ENCODE measurements at places on chromosomes 12 and 14.
A peak's percentile ranks its signal among the peaks of the same experiment; 100 is the strongest.

DNA sequence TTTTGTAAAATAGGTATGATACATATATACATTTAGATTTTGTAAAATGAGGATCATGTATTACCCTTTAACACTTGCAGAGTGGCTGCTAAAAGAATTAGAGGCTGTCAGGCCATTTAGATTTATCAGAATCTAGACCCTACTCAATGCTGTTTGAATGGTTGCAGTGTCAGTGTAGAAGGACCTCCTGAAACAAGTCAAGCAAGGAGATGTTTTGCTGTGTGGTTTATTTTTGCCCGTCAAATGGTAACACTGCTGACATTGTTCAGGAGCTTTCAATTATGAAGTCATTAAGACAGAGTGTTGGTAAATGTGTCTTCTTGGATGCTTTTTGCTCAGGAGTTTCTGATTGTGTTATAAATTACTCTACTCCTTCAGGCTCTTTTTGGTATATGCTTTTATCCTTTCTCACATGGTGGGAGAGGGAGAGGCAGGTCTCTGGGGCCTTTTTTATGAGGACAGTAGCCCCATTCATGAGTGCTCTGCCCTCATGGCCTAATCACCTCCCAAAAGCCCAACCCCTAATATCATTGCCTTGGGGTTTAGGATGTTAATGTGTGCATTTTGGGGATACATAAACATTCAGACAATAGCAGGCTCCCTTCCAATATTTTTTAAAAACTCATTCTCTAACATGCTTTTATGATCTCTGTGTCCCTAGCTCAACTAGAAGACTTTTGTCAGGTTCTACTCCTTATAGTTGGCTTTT is 16.5 kb downstream of the EID3 start:
- H3K36me3 ChIP-seq = peaks cover 41% of the 10 kb centered on the region
- H3K4me1 ChIP-seq = no peaks in the 10 kb centered on the region
- no peak overlapping the region for H3K27ac ChIP-seq
- H3K4me3 ChIP-seq = no peak overlapping the region
- H3K27me3 ChIP-seq = no peaks in the 10 kb centered on the region

DNA sequence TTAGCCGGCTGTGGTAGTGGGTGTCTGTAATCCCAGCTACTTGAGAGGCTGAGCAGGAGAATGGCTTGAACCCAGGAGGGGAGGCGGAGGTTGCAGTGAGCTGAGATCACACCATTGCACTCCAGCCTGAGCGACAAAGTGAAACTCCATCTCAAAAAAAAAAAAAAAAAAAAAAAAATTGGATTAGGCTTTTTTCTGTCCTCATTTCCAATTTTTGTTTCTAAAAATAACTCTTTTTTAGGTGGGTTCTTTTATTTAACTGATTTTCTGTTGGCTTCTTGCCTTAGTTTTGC is 863.7 kb downstream of the LRFN5 start:
- no peaks in the 10 kb centered on the region for H3K4me1 ChIP-seq
- DNase-seq = no peak
- no peak overlapping the region for H3K4me3 ChIP-seq
- no peaks in the 10 kb centered on the region for H3K36me3 ChIP-seq
- H3K27me3 ChIP-seq = no peaks in the 10 kb centered on the region

DNA sequence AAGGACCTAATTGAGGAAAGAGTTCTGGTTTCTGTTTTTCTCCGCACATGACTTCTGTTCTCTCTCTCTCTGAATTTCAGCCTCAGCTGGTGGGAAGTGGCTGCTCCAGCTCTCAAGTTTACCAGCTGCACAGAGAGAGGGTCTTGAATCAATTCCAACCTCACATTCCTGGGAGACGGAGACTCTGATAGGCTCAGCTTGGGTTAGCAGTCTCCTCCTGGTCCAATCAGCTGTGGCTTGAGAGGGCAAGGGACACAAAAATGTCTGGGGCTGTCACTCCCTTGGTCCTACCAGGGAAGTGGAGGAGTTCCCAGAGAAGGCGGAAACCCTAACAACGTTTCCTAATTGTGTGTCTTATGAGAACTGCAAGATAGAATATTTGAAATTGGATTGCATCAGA is 7.0 kb downstream of the CCDC63 start:
- DNase-seq = no peak
- no peaks in the 10 kb centered on the region for H3K4me1 ChIP-seq
- no peak overlapping the region for H3K27ac ChIP-seq
- no peak overlapping the region for H3K4me3 ChIP-seq
- peaks cover 2% of the 10 kb centered on the region for H3K36me3 ChIP-seq

GRCh38 chr12:28866715-28867503 is 282.2 kb upstream of the FAR2 start:
- no peaks in the 10 kb centered on the region for H3K36me3 ChIP-seq
- H3K4me3 ChIP-seq = no peak overlapping the region
- DNase-seq = no peak

- peaks cover 53% of the 10 kb centered on the region for H3K27me3 ChIP-seq
- no peak for DNase-seq
- peaks cover 2% of the 10 kb centered on the region for H3K36me3 ChIP-seq
- no peak overlapping the region for H3K27ac ChIP-seq
- no peak overlapping the region for H3K4me3 ChIP-seq
Observed at GRCh38 chr14:30869551-30870155, 4.7 kb upstream of the COCH start.

- H3K36me3 ChIP-seq = peaks cover 2% of the 10 kb centered on the region
- no peak for DNase-seq
- peaks cover 16% of the 10 kb centered on the region for H3K4me1 ChIP-seq
- no peak overlapping the region for H3K4me3 ChIP-seq
- H3K27ac ChIP-seq = no peak overlapping the region
Observed at GRCh38 chr12:132174839-132175490, 30.7 kb downstream of the NOC4L start.

GRCh38 chr12:62123721-62124203 is 136.4 kb upstream of the USP15 start:
- no peak overlapping the region for H3K4me3 ChIP-seq
- H3K4me1 ChIP-seq = no peaks in the 10 kb centered on the region
- H3K36me3 ChIP-seq = peaks cover 2% of the 10 kb centered on the region
- H3K27ac ChIP-seq = no peak overlapping the region
- H3K27me3 ChIP-seq = no peaks in the 10 kb centered on the region

- peaks cover 28% of the 10 kb centered on the region for H3K4me1 ChIP-seq
- no peak overlapping the region for H3K27ac ChIP-seq
- no peak for DNase-seq
- no peak overlapping the region for H3K4me3 ChIP-seq
- no peaks in the 10 kb centered on the region for H3K27me3 ChIP-seq
- peaks cover 2% of the 10 kb centered on the region for H3K36me3 ChIP-seq
Observed at GRCh38 chr12:89765959-89766824, 57.6 kb upstream of the ATP2B1 start.

DNA sequence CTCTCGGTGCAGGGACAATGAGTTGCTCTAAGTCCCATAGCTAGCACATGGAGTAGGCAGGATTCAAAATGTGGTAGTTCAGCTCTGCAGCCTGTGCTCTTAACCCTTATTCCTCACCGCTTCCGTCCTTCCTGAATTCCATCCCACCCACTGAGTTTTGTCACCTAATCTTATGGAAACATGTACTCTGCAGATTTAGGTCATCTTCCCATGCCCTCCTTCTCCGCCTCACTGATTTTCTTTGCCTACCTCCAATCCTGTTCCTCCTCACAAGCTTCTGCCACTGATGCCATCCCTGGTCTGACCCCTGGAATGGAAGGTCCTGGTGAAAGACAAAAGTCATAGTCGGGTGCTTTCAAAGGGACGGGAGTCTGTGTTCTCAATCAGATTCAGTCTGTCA is 46.5 kb upstream of the ABCC9 start:
- no peak overlapping the region for H3K27ac ChIP-seq
- H3K36me3 ChIP-seq = no peaks in the 10 kb centered on the region
- peaks cover 2% of the 10 kb centered on the region for H3K4me1 ChIP-seq
- no peak for DNase-seq

DNA sequence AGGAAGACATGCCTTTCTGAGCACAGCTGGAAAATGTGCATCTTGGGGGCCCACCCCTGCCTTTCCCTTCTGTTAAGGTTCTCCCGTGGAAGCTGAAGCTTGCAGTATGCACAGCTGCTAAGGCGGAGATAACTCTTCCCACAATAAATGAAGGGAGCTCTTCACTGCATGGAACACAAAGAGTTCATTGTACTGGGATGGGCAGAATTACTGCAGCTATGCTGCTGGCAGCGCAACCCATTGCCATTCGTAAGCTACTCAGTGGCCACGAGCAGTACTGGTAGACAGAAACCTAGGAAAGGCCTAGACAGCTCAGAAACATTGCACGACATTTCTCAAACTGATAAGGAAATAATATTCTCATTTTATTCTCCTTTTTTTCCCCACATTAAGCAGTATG is 310.2 kb downstream of the MDGA2 start:
- H3K4me1 ChIP-seq = no peaks in the 10 kb centered on the region
- DNase-seq = no peak
- H3K4me3 ChIP-seq = no peak overlapping the region

DNA sequence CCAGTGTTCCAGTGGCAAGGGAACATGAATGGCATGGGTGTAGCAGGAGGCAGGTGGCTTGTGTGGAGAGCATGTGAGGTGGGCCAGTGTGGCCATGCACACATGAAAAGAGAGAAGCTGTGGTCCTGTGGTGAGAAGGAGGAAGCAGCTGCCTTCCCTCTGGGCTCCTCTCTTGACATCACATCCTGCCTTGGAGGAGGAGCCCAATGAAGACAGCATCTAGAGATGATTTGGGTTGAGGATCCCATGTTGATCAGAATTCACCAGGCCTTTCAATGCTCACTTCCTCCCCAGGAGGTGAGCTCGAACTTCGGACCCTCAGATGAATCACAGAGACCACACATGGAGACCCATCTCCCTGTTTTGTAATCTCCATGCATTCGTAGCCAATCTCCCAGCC is 82.6 kb downstream of the LRRC74A start:
- H3K27ac ChIP-seq = peak overlapping the region; percentile 86
- no peaks in the 10 kb centered on the region for H3K27me3 ChIP-seq

GRCh38 chr14:88129306-88130056 is 124.5 kb downstream of the GPR65 start:
- H3K36me3 ChIP-seq = peaks cover 2% of the 10 kb centered on the region
- peaks cover 8% of the 10 kb centered on the region for H3K4me1 ChIP-seq
- no peak overlapping the region for H3K4me3 ChIP-seq
- H3K27ac ChIP-seq = peak overlapping the region; percentile 33

- no peaks in the 10 kb centered on the region for H3K4me1 ChIP-seq
- DNase-seq = no peak
- H3K27ac ChIP-seq = no peak overlapping the region
- no peaks in the 10 kb centered on the region for H3K27me3 ChIP-seq
Observed at GRCh38 chr12:112243255-112244110, 118.1 kb downstream of the TRAFD1 start.

- H3K4me1 ChIP-seq = no peaks in the 10 kb centered on the region
- no peak overlapping the region for H3K4me3 ChIP-seq
- H3K36me3 ChIP-seq = peaks cover 1% of the 10 kb centered on the region
- H3K27me3 ChIP-seq = no peaks in the 10 kb centered on the region
- no peak for DNase-seq
Observed at GRCh38 chr12:115774148-115774895, 503.2 kb downstream of the MED13L start.

DNA sequence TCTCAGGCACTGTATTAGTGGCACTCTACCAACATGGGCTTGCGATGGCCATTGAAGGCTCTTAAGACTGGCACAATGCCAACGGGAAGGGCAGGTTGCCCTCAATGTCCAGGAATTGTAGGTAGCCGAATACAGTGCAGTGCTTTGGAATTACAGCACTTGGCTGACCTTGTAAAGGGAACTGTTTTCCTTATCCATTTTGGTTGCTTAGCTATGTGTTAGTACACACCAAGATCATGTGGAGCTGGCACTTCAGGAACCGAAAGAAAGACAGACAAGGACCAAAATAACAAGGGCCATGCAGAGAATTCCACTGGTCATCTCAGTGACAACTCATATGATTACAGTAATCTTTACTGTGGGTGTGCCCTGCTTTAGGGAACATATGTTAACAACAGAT is 72.7 kb downstream of the DYRK2 start:
- no peak overlapping the region for H3K4me3 ChIP-seq
- no peaks in the 10 kb centered on the region for H3K27me3 ChIP-seq
- no peak overlapping the region for H3K27ac ChIP-seq
- H3K4me1 ChIP-seq = no peaks in the 10 kb centered on the region
- H3K36me3 ChIP-seq = no peaks in the 10 kb centered on the region
- no peak for DNase-seq

- no peaks in the 10 kb centered on the region for H3K4me1 ChIP-seq
- no peak overlapping the region for H3K4me3 ChIP-seq
- H3K36me3 ChIP-seq = no peaks in the 10 kb centered on the region
- no peak for DNase-seq
- H3K27me3 ChIP-seq = no peaks in the 10 kb centered on the region
Observed at GRCh38 chr14:29759521-29760340, 167.9 kb downstream of the PRKD1 start.

DNA sequence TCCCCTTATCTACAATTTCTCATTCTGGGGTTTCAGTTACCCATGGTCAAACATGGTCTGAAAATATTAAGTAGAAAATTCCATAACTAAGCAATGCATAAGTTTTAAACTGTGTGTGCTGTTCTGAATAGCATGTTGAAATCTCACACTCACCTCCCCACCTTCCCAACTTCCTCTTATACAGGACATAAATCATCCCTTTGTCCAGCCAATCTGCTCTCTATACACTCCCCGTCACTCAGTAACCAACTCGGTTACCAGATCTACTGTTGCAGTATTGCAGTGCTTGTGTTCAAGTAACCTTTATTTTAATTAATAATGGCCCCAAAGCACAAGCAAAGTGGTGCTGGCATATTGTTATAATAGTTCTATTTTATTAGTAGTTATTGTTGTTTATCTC is 420.5 kb downstream of the GXYLT1 start:
- H3K4me1 ChIP-seq = no peaks in the 10 kb centered on the region
- DNase-seq = no peak
- H3K27ac ChIP-seq = no peak overlapping the region
- H3K36me3 ChIP-seq = no peaks in the 10 kb centered on the region

DNA sequence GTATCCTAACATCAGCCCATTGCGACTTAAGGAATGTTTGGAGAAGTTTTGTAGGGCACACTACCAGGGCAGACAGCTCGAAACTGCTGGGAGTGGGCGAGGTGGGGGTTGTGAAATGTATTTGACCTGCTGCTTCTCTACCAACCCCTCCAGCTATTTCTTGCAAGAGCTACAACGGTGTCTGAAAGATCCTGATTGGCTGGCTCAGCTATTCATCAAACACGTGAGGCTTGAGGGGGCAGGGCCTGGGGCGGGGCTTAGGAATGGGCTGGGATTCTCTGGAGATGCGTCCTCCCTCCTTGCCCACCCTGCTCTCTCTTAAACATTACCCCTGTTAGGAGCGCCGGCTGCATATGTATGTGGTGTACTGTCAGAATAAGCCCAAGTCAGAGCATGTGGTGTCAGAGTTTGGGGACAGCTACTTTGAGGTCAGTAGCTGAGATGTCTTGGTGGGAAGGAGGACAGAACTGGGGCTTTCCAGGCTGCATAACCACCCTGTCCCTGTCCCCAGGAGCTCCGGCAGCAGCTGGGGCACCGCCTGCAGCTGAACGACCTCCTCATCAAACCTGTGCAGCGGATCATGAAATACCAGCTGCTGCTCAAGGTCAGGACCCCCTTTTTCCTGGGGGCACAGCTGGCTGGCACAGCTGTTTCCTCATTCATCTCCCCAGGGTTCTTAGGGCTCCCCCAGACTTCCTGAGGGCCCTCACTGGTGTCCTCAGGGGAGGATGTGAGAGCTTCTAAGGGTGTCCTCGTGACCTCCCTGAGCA is 3.1 kb downstream of the ARHGEF25 start:
- H3K27me3 ChIP-seq = peaks cover 67% of the 10 kb centered on the region
- H3K4me3 ChIP-seq = no peak overlapping the region
- H3K4me1 ChIP-seq = peaks cover 5% of the 10 kb centered on the region
- no peak overlapping the region for H3K27ac ChIP-seq
- H3K36me3 ChIP-seq = peaks cover under 1% of the 10 kb centered on the region

All from central memory CD8-positive, alpha-beta T cell (primary cell).